ENCODE measurements at places on chromosomes 4 and X.

- DNase-seq: no peak
Observed at GRCh38 chr4:167210166-167210565, 24.1 kb downstream of the SPOCK3 start.

DNA sequence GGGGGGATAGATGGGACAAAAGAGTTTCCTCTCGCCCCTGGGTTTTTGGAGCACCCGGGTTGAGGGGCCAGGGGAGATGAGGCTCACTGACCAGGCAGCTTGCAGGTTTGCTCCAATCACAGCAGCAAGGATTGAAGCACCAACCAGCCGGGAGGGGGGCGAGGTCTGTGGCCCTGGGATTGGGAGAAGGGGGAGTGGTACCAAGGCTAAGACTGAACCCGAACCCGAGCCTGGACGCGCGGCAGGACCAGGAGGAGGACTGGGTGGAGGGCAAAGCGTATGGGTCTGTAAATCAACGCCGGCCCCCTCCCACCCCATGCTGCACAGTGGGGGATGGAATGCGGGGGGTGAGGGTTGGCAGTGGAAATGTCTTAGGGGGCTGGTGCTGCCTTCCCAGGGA, 3.5 kb downstream of the SOX3 start:
- DNase-seq: no peak

DNA sequence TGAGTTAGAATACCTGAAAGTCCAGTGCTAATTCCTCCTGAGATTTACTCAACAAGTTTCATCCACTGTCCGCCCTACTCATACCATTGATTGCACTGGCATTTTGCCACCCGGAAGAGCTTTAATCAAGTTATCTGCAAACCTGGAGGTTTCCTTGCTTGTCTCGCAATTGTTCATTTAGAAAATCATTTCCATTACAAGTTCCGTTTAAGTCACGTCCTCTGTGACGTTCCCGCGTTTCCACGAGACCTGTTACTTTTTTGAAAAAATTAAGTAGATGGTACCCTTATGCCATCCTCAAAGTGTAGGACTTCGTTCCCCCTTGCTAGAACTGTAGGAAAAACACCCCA, 761 bp upstream of the FRYL start:
- no peak for DNase-seq

DNA sequence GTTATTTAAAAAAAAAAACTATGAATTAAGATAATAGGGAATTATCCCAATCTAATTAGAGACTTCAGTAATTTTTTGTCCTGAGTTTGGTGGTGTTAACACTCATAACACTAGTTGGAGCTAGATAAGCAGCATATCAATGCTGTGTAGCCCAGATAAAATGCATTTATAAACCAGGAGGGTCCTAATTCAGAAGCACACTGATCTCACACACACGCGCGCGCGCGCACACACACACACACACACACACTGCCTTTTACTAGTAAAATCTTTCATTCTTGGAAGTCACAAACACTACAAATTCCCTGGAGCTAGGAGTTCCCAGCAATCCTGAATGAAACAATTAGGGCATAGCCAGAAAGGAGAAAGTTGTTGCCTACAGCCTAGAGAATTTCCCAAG, 3.2 kb downstream of the UNC5C start:
- DNase-seq: no peak

All from bone marrow (tissue), 2 donors.